ENCODE measurements at places on chromosomes 4 and X.

GRCh38 chrX:109959356-109959871 is 43.5 kb upstream of the TMEM164 start:
- no peak for DNase-seq

GRCh38 chr4:17066972-17067371 is 168.5 kb upstream of the LDB2 start:
- no peak for DNase-seq

DNA sequence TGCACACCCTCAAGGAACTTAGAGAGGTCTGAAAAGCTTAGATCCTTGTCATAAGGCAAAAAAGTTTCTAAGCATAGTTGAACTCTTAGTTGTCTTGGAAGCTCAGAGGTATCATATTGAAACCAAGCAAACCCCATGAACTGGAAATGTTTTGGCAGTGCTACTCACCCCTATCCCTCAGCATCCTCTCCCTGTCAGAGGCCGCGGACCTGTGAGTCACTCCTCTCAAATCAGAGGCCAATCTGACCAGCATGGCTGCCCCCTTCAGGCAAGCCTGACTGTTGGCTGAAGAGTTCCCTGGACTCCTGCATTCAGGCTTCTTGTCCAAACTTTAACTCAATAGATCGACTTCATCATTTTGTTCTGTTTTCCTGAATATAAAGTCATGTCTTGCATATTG is 69.4 kb downstream of the KCNIP4 start:
- no peak for DNase-seq

- DNase-seq, result peak; percentile 2
These were observed 47.9 kb downstream of the COX18 start for GRCh38 chr4:73021634-73022033.

DNA sequence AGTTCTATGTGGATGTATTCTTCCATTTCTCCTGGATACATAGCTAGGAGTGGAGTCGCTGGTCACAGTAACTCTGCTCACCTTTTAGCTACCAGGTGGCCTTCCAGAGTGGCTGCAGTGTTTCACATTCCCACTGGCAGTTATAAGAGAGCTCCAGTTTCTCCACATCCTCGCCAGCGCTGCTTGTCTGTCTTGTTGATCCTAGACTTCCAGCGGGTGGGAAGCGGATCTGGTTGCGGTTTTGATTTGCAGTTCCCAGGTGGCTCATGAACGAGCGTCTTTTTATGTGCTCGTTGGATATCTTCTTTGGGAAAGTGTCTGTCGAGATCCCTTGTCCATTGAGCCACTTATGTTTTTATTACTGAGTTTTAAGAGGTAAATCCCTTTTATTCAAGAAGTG is 11.6 kb downstream of the TACC3 start:
- DNase-seq, result no peak

- DNase-seq, result no peak
These were observed 120.2 kb upstream of the GPRIN3 start for GRCh38 chr4:89427782-89428181.

Data from T-helper 1 cell (primary cell).